Stimulated activated CD8-positive, alpha-beta memory T cell treated with anti-CD3 and anti-CD28 coated beads, Interleukin-4, amount 100 ng/mL, for 4 hours (primary cell): ENCODE measurements at places on chromosomes 2 and 18.

GRCh38 chr2:152730591-152731333 lies 12.3 kb downstream of the ARL6IP6 start:
- no peak for DNase-seq

- DNase-seq: no peak
Measured at GRCh38 chr2:140033638-140034037, 1253.4 kb upstream of the NXPH2 start.

GRCh38 chr2:213001297-213001910 lies 150.0 kb downstream of the IKZF2 start:
- DNase-seq: no peak

- DNase-seq: no peak
Measured at GRCh38 chr18:79519751-79520477, 124.2 kb downstream of the NFATC1 start.

DNA sequence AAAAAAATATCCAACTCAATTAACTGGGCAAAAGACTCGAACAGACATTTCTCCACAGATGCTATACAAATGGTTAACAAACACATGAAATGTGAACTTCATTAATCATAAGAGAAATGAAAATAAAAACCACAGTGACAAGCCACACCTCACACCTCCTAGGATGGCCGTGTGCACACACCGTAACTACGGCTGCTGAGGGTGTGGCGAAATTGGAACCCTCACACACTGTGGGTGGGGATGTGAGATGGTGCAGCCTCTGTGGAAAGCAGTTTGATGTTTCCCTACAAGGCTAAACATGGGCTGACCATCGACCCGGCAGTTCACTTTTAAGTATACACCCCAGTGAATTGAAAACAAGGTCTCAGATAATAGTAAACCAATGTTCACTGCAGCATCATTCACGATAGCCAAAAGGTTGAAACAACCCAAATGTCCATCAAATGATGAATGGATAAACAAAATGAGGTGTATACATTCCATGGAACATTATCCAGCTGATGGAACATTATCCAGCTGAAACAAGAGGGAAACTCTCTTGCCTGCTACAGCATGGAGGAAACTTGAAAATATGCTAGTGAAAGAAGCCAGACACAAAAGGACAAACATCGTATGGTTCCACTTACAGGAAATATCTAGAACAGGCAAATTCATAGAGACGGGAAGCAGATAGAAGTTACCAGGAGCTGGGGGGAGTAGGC lies 32.2 kb downstream of the ZAP70 start:
- no peak for DNase-seq
